Progenitor cell of endocrine pancreas (in vitro differentiated cells): ENCODE measurements at places on chromosomes 4 and X. TPM values are rescaled to one million over a fixed set of nuclear protein-coding genes. Genes with fewer than 3 reads are reported as not detected.

GRCh38 chr4:53859305-53859704, 205.1 kb downstream of the CHIC2 start:
- DNase-seq, result no peak

The ARHGEF38 gene
- total RNA-seq, result 1.6 and 1.8 TPM in 2 replicates

The CCSER1 gene
- 11.6 and 11.7 TPM in 2 replicates for total RNA-seq

- no peak for DNase-seq
These were observed 1.9 kb upstream of the G3BP2 start for GRCh38 chr4:75675004-75675531.

DNA sequence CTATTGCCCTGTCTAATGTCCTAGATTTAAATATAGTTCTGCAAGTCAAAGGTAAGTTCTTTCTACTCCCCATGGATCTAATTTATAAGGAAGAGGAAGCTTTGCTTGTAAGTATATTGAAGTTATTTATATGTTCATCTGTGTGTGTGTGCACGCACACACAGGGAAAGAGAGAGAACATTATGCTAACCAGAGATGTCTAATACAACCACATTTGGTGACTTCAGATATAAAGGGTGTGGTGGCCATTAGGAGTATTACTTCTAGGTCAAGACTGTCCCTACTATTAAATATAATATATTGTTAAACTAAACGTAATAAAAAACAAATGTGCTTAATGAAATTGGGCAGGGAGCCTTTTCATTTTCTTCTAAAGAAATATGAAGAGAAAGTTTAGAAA, 4.1 kb downstream of the DCK start:
- no peak for DNase-seq

GRCh38 chr4:136908122-136908521, 624.2 kb downstream of the PCDH18 start:
- DNase-seq, result no peak

DNA sequence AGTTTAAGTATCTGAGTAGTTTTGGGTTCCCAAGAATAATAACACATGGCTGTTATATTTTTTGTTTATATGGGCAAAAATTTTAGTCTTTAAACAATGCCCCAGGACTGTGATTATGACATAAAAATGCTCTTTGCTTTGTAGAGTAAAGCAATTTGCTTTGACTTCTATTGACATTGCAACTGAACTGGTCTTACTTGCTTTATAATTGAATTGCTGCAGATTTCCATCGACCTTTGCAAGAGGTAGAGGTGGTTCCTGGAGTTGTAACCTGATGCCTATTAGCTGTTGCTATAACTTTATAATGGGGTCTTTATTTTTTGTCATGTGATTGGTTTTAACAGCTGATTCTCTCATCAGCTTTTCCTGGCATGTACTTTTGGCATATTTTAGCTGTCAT, 302.9 kb downstream of the ARHGAP10 start:
- no peak for DNase-seq

DNA sequence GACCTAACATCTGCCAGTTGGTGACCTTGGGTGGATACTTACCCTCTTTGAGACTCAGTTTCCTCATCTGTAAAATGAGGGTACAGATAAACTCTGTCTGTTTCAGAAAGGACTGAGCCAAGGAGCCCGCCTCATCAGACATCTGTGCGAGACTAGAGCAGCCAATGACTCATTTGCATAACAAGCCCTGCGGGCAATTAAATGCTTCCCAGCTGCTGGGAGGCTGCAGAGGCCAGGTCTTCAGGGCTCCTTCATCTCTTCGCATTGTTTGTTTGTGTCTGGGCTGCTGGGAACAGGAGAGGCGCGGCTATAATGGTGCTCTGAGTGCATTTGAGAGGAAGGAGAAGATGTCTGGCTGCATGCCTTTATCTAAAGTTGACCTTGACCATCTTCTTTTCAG, 85.0 kb downstream of the ADRA2C start:
- DNase-seq, result no peak

The SH3RF1 gene
- 29.6 and 31.1 TPM in 2 replicates for total RNA-seq

- DNase-seq, result no peak
These were observed 4.0 kb downstream of the PPP2R2C start for GRCh38 chr4:6468376-6468775.

The CENPU gene
- 39.2 and 39.7 TPM in 2 replicates for total RNA-seq

- DNase-seq, result no peak
These were observed 6.8 kb downstream of the TBC1D19 start for GRCh38 chr4:26590639-26591038.

The ACE2 gene
- 0.09 and 0.67 TPM in 2 replicates for total RNA-seq

DNA sequence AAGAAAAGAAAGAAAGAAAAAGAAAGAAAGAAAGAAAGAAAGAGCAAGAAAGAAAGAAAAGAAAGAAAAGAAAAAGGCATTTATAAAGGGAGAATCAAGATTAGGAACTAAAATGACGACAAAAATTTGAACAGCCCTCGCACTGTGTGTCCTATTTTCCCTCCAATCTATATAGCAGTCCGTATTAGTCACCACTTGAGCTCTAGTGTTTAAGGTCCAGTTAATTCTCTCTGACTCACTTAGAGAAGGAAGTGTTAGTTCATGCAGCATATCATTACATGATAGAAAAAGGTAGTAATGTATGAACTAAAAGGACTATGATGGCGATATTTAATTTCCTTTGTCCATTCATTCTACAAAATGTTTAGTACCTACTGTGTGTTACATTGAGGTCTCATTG, 122.7 kb downstream of the CBLL2 start:
- no peak for DNase-seq

The BEX4 gene
- 68.1 and 74.9 TPM in 2 replicates for total RNA-seq

The STS gene
- total RNA-seq, result 7.6 and 7.8 TPM in 2 replicates

GRCh38 chr4:162853788-162854187, 312.9 kb downstream of the NAF1 start:
- no peak for DNase-seq

- no peak for DNase-seq
These were observed 61.6 kb upstream of the NAP1L5 start for GRCh38 chr4:88759039-88759894.

DNA sequence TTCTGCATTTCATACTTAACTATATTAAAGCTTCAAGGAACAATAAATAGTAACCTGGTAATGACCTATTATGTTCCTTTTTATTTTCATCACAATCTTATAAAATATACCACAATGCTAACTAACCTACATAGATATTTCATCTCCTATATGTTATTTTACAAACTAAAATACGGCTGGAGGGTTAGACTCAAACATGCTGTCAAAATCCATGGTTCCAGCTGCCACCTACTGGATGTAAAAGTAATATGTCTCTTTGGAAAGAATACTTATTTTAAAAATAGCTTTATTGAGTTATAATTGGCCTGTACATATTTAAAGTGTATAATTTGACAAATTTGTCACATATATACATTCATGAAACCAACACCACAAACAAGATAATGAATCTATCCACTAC, 15.0 kb downstream of the RGN start:
- DNase-seq, result no peak

- no peak for DNase-seq
These were observed 6.4 kb downstream of the PITX2 start for GRCh38 chr4:110616238-110617074.

DNA sequence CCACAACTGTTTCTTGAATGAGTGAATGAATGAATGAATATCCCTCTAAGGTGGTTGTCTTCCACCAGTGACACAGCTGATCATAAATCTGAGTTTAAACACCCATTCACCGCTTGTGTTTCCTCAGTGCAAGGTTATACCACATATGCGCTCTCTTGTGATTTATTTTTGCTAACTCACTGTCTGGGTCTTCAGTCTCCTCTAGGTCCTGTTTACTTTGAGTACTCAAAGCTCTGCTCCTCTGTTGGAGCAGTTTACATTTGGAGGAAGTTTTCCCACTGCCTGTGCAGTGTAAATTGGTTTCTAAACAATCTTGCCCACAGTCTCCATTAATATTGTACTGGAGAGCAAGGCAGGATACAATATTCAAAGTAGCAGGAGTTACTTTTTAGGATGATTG, 212.6 kb upstream of the JADE1 start:
- DNase-seq, result no peak
